ENCODE measurements at places on chromosomes 2 and 18. TPM values are rescaled to one million over a fixed set of nuclear protein-coding genes. Genes with fewer than 3 reads are reported as not detected.

GRCh38 chr2:28678175-28678855, 73.3 kb upstream of the PPP1CB start:
- no peak for DNase-seq

DNA sequence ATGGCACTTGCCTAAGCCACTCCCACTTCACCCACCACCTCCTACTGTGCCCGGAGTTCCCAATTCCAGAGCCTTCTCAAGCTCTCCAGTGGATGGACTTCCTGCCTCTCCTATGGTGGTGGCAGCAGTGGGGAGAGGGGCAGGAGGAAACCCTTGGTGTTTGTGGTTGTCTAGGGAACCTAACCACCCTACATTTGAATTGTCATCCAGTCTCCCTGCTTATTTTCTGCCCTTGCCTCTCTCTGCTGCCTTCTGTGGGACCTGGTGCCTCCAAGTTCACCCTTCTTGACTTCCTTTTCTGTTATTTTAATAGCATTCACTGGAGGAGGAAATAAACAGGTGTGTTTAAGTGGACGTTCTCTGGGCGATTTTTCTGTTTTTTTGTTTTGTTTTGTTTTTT, 50.0 kb upstream of the HPCAL1 start:
- DNase-seq = no peak

GRCh38 chr2:219961947-219962498, 334.6 kb downstream of the SLC4A3 start:
- no peak for DNase-seq

GRCh38 chr18:43526426-43527145, 249.3 kb upstream of the SYT4 start:
- no peak for DNase-seq

Gene DSG1
- not detected for total RNA-seq

- no peak for DNase-seq
These were observed 657 bp downstream of the ARL6IP6 start for GRCh38 chr2:152718909-152719645.

GRCh38 chr2:168355121-168355520, 101.0 kb upstream of the CERS6 start:
- DNase-seq = no peak

Gene PARD3B
- total RNA-seq = 0.52 TPM

- peak; percentile 18 for DNase-seq
These were observed 25.2 kb downstream of the TRABD2A start for GRCh38 chr2:84855731-84856130.

- no peak for DNase-seq
These were observed 126.6 kb upstream of the KCNH7 start for GRCh38 chr2:162965191-162965590.

- DNase-seq = no peak
These were observed 42.0 kb downstream of the EPAS1 start for GRCh38 chr2:46339200-46339599.

- DNase-seq = no peak
These were observed 141.0 kb upstream of the RAB12 start for GRCh38 chr18:8468191-8468590.

- no peak for DNase-seq
These were observed 285.1 kb downstream of the MTX2 start for GRCh38 chr2:176554101-176555048.

- no peak for DNase-seq
These were observed 4.3 kb downstream of the UGT1A9 start for GRCh38 chr2:233676046-233676445.

GRCh38 chr2:60888853-60889252, 7.5 kb downstream of the REL start:
- DNase-seq = no peak

GRCh38 chr2:237149425-237149824, 63.7 kb downstream of the COPS8 start:
- DNase-seq = no peak

- no peak for DNase-seq
These were observed 122.4 kb upstream of the LMAN1 start for GRCh38 chr18:59481436-59481835.

- peak; percentile 34 for DNase-seq
These were observed 112.1 kb downstream of the GLI2 start for GRCh38 chr2:120847700-120848321.

DNA sequence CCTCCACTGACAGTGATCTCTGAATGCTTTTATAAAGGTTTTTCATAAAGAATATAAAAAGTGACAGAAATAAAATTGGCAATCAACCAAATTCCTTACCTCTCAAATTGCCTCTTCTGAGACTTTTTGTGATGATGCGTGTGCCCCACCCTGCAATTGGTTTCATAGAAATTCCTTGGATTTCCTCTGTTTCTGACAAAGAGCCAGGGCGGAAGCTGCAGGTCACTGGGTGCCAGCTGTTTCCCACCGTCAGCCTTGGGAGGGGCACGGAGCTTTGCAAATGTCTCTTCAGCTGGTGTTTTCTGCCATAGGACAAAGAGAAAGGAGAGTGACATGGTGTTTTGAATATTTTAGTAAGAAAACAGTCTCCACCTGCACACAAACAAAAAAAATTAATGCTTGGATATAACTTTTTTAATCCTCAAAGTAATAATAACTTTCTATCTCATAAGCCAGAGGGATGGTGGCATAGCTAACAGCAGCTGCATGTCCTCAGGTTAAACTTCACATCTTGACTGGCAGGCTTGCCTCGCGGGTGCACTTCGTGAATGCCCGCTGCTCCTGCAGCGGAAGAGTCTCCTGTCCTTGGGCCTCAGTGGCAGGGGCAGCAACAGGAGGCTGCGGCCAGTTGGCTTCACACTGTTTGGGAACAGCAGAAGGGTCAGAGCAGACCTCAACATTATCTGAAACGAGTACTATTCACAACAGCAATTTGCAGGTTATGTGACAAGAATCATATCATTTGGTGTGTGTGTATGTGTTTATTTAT, 24.7 kb downstream of the AGAP1 start:
- no peak for DNase-seq

- no peak for DNase-seq
These were observed 117.7 kb downstream of the CCBE1 start for GRCh38 chr18:59579509-59579908.

DNA sequence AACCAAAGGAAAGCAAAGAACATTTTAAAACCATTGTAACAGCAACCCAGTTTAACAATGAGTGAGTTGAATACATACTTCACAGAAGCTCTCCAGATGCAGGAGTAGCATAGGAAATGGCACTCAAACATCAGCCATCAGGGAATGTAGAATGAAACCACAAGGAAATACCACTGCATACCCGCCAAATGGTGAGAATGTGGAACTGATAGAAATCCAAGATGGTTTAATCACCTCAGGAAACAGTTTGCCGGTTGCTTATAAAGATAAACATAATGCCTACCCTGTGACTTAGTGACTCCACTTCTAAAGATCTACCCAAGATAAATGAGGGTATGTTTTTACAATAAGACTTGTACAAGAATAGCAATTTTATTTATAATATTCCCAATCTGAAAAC, 132.0 kb downstream of the GALNT1 start:
- DNase-seq = no peak

Gene RTP5
- total RNA-seq = not detected

DNA sequence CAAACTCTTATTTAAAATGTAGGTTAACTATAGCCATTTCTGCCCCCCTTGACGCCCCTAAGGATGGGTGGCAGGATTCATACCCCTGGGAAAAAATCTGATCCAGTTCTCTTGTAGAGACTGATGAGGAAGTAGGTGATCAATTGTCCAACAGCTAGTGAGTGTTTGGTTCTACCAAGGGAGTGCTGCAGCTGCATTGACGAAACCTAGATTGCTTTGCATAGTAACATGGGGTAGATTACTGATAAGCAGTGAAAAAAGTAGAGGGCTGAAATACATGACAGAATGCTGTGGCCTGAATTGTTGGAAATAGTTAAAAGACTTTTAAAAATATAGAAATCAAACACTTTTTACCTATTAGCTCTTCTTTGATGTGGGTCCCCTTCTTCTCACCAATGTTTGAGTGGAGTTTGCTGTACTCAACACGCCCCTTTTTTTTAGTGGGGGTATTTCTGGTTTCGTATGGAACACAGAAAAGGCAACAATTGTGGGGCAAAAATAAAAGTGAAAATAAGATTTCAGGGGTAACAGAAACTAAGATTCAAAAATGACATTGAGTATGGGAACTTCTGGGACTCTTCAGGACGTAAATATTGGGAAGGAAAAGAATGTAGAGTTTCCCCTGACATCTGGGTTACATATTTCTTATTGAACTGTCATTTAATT, 66.2 kb downstream of the MAIP1 start:
- DNase-seq = no peak

Gene COL4A3
- total RNA-seq = 0.22 TPM

- no peak for DNase-seq
These were observed 326.8 kb downstream of the AKAIN1 start for GRCh38 chr18:4870177-4870773.

DNA sequence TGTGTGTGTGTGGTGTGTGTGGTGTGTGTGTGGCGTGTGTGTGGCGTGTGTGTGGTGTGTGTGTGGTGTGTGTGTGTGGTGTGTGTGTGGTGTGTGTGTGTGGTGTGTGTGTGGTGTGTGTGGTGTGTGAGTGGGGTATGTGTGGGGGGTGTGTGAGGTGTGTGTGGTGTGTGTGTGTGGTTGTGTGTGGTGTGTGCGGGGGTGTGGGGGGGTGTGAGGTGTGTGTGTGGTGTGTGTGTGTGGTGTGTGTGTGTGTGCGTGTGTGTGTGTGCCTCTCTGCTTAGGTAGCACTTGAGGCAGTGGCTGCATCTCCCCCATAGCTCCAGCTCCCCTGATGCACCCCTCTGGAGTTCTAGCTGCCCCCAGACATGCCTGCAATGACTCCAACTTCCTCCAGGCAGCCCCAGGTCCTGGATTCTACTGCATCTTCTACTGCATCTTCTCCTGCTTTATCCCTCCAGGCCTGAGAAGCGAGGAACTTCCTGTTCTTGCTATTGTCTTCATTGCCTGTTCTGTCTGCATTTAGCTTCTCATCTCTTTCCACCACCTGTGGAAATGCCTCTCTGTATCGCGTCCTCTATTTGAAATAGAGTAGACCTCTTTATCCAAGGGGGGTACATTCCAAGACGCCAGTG, 22.2 kb upstream of the MLPH start:
- DNase-seq = no peak

GRCh38 chr18:3170441-3171161, 49.2 kb downstream of the MYOM1 start:
- DNase-seq = no peak

DNA sequence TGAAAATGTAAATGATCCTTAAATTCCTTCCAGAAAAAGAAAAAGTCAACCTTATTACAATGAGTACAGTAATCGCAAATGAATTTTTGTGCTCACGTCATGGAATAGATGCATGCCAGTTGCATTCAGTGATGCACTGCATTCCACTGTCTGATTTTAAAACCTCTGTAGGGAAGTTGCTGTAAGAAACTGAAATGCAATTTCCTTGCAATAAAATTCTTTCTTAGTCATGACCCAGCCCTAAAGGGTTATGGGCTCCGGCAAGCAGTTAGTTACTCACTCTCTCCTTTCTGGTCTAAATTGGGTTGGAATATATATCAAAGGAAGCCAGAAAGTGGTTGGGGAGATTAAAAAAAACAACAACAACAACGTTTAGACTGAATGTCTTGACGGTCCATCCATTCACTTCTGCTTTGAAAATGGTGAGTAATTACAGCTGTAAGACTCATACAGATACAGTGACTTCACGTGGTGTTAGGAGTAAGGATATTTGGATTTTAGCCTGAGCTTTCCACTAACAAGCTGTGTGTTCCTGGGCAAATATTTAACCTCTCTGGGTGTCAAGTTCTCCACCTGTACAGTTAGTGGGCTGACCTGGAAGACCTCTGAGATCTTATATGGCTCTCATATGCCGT, 8.6 kb upstream of the RND3 start:
- no peak for DNase-seq

DNA sequence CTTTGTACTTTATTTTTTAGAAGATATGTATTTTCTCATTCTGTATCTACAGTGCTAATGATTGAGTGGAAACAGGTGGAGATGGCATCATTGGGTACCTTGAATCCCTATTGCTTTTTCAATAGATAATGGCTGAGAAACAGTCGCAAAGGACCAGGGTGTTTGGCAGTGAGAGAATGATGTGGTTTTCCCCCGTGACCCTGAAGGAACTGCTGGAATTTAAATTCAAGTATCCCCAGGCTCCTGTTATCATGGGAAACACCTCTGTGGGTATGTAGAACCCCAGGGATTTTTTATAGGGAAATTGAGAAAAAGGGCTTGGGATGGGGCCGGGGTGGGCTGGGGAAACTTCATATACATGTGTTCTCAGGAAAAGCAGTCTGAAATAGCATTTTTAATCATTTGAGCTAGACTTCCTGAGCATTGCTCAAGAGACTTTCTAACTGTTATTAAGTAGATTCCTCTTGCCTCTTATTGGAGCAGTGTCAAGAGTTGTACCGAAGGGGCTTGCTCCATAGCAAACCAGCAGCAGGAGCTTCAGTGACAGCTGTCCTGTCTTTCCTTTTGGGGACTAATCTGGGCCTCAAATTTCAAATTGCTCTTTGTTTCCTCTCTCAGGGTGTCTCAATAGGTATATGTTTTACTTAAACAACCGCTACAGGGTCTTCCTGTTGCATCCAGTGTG, 18.9 kb downstream of the AOX1 start:
- no peak for DNase-seq

Gene SERPINB12
- total RNA-seq = not detected

GRCh38 chr2:219252900-219253752, at the start of gene TUBA4B:
TUBA4B (plus strand) TSS chr2:219253243; CDS start chr2:219253408, 165 bp downstream.
- no peak for DNase-seq

All from natural killer cell treated with Interleukin-12 subunit alpha and Interleukin-12 subunit beta and Interleukin-15 and Interleukin-18, amount 100 ng/mL, for 72 hours (primary cell).